ENCODE measurements at places on chromosomes 2 and 18. TPM values are rescaled to one million over a fixed set of nuclear protein-coding genes. Genes with fewer than 3 reads are reported as not detected.

NPAS2 gene
- 17.2 TPM for total RNA-seq

ABI2 gene
- 19.1 TPM for total RNA-seq

SCN2A gene
- 0.96 TPM for total RNA-seq

PLCL1 gene
- total RNA-seq, result 6.4 TPM

IL18R1 gene
- total RNA-seq, result 5.2 TPM

SKOR2 gene
- total RNA-seq, result not detected

ELOA2 gene
- not detected for total RNA-seq

NT5C1B gene
- total RNA-seq, result not detected

RAB3GAP1 gene
- 41.5 TPM for total RNA-seq

UGT1A3 gene
- total RNA-seq, result not detected

DNA sequence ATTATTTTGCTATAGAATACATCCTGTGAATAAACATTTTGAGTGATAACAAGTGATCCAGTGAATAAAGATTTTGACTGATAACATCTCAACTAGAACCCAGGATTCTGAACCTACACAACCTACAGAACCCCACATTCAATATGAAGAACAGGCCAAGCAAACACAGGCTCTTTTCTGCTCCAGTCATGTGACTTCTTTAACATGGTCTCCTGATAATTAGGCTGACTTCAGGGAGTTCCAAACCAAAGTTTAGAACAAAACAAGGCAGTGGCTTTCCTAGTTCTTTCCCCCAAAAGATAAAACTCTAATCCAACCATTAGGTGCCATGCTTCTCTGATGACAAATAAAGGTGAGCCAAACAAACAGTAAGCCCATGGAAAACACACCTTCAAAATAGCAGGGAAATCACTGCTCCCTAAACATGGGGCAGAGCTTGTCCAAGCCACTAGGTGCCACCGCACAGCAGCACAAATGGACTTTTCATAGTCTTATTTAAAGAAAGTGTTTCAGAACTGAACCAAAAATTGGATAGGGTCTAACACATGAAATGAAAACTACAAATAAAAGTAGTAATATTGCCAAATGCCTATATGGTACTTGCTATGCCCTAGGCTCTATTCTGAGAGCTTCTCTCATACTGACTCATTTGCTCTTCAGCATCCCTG, 95.3 kb downstream of the EVA1A start:
- DNase-seq, result no peak

- peak; percentile 88 for DNase-seq
Observed at GRCh38 chr2:890791-891190, 59.9 kb upstream of the SNTG2 start.

GRCh38 chr2:195633974-195634373, 23.1 kb upstream of the SLC39A10 start:
- DNase-seq, result no peak

GRCh38 chr18:74778191-74778847, 180.6 kb downstream of the ZNF407 start:
- DNase-seq, result no peak

- DNase-seq, result no peak
Observed at GRCh38 chr2:241673189-241673663, 13.4 kb downstream of the DTYMK start.

- DNase-seq, result peak; percentile 37
Observed at GRCh38 chr2:101152272-101153076, 1.3 kb upstream of the TBC1D8 start.

GRCh38 chr2:64565949-64566710, 42.0 kb downstream of the AFTPH start:
- no peak for DNase-seq

GRCh38 chr2:225998653-225999052, 599.1 kb downstream of the NYAP2 start:
- no peak for DNase-seq

DNA sequence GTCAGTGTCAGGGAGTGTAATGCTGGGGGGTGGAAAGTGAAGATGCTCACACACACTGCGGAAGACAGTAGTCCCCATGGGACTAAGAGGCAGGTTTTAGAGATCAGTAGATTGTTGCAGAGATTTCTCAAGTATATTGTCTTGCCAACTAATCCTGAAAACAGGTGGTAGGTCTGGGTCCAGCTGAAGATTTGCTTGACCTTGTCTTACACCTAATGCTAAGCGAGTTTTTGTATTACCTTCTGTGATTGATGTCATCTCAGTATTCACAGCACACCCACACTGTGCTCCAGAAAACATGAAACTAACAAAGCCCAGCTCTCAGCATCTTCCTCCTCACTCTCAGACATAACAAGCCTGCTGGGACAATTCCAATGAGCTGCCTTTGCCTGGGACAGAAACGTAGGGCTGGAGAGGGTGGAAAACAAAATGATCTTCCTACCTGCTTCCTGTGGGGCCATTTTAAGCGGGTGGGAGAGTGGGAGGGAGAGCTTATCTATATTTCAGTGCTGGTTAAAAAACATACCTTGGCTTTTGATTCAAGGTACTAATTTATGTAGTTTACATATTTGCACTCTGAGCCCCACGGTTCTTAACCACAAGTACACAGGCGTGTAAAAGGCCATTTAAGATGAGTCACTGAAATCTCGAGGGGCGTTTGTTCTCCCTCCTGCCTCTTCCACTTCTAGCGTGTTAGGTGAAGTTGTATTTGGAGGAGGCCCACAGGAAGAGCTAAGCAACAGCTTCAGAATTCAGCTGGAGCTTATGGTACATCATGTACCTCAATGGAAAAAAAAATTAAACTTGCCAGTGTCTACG, 23.1 kb upstream of the RBMS1 start:
- DNase-seq, result no peak

GRCh38 chr2:133522204-133522603, 46.1 kb downstream of the NCKAP5 start:
- DNase-seq, result no peak

GRCh38 chr2:27461118-27461517, 18.9 kb downstream of the KRTCAP3 start:
- no peak for DNase-seq

DNA sequence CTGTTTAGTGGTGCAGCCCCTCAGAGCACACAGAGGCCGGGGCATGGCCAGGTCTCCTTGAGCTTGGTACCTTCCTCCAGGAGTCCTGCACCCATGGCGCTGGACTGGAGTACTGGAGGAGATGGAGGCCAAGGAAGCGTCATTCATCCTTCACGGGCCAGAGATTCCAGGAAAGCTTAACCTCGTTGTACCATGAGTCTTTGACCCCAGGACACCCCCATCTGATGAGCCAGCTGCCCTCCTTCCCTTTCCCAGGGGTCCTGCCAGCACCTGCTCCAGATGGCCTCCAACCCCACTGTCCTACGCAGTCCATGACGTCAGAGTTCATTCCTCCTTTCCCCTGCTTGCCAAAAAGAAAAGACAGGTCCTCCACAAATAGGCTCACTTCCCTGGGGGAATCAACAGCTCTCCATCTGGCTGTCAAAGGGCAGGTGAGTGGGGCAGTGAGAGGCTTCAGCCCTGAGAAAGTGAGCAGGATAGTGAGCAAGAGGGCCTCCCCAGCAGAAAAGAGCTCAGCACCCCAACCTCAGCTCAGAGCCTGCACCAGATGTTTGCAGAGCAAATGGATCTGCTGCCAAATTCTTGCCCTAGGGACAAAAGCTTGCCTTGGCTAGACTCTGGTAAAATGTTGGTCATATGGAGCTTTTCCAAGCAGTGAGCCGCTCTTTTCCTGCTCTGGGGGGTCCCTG, 4.5 kb upstream of the NPPC start:
- DNase-seq, result no peak

DNA sequence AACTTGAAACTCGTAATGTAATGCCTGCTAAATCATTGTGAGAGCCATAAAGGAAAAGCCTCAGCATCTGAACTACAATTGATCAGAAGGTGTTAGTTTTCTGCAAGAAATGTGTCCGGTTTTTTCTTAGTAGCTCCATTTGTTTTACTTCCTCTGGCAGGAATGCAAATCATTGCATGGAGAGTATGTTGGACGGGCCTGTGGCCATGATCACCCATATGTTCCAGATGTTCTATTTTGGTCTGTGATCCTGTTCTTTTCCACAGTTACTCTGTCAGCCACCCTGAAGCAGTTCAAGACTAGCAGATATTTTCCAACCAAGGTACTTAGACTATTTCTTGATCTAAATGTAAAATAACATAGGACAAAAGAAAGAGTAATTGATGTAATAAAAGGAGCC, 126.6 kb downstream of the DPP4 start:
- no peak for DNase-seq

Measured in adrenal gland (tissue), 19 donors.